CD4-positive, alpha-beta T cell treated with Interleukin-17A for 4 hours (primary cell): ENCODE measurements at places on chromosomes 16 and 17.

DNA sequence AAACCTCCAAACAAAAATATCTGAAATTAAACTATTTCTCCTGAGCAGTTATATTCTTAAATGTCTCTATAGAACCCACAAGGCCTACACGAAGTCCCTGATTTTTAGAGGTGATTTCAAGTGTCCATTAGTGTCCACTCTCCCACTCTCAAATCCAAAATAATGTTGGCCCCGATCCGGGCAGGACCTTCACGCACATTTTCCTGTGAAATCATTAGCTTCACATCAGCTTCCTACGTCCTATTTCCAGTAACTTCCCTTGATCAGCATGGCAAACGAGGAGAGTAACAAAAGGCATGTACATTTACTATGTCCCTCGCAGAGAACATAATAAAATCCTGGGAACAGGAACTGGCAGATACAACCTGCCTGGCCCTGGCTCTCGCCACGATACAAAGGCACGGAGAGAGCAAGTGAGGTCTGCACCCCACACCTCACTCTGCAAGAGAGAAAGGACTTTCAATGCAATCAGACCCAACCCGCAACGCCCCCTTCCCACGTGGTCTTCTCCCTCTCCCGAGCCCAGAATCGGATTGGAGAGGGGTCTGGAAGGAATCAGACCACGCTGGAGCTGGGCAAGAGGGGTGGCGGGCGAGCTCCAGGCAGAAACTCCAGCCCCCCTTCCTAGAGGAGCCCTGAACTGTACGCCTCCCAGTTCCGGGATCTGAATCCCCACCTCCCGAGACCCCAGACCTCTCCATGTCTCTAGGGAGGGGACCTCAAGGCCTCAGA, 17.5 kb upstream of the C17orf78 start:
- DNase-seq, result peak; percentile 23

DNA sequence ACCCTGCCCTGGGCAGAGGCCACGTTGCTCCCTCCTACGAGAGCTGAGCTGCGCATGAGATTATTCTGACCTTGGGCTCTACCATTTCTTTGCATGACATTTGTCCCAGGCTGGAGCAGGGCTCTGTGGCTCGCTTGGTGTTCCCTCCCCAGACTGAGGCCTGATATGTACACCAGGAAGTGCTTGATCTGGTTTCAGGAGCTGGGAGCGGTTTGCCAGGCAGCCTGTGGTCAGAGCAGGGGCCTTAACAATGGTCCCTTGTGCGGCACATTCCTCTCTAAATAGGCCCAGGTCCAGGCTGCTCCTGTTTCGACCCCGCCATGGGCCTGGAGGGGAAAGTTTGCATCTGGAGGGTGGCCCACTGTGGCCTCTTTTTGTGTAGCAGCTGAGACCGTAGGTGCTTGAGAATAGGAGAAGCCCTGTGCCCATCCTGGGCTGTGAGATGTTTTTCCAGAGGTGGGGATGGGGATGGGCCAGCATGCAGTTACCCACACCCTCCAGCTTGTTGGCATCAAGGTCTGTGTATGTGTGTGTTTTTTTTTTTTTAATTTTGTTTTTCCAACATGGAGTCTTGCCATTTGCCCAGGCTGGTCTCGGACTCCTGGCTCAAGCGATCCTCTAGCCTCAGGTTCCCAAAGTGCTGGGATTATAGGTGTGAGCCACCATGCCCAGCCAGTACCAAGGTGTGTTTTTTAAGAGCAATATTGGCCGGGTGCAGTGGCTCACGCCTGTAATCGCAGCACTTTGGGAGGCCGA, 253.9 kb downstream of the SEC14L1 start:
- DNase-seq, result no peak

GRCh38 chr16:86085161-86085611, 186.2 kb downstream of the IRF8 start:
- DNase-seq, result no peak

- DNase-seq, result no peak
Observed at GRCh38 chr17:71976011-71976649, 144.7 kb upstream of the SOX9 start.
